ENCODE measurements at places on chromosomes 4 and X. TPM values are rescaled to one million over a fixed set of nuclear protein-coding genes. Genes with fewer than 3 reads are reported as not detected.

PLXNA3 gene
- total RNA-seq: 54.0 TPM

FAM114A1 gene
- total RNA-seq: 43.2 TPM

HERC6 gene
- 10.1 TPM for total RNA-seq

WDR17 gene
- total RNA-seq: 5.5 TPM

L1CAM gene
- 3.8 TPM for total RNA-seq

USP27X gene
- total RNA-seq: 2.4 TPM

TBC1D9 gene
- total RNA-seq: 64.3 TPM

SH3RF1 gene
- 33.2 TPM for total RNA-seq

NKX3-2 gene
- not detected for total RNA-seq

PARM1 gene
- total RNA-seq: 134 TPM

DNA sequence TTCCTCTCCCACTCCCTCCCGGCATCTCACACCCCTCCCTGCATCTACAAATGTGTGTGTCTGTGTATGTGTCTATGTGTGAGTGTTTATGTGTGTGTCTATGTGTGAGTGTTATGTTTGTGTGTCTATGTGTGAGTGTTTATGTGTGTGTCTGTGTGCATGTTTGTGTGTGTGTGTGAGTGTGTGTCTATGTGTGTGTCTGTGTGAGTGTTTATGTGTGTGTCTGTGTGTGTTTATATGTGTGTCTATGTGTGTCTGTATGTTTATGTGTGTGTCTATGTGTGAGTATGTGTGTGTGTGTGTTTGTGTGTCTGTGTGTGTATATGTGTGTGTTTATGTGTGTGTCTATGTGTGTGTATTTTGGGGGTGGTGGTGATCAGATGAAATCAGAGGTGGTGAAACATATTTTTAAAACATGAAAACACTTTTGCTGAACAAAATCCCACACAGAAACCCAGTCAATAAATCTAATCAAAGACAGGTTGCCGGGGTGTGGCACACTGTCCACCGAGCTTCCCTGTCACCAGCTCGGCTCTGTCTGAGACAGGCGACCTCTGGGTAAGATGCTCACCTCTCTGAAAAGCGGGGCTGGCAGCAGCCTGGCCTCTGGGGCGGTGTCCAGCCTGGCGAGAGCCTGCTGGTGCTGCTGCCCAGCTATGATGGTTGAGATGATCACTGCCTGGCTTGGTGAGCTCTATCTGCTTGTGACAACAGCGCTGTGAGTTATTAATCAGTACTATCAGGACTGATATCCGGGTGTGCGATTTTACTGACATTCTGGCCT, 186.7 kb upstream of the PSAPL1 start:
- DNase-seq: no peak

DNA sequence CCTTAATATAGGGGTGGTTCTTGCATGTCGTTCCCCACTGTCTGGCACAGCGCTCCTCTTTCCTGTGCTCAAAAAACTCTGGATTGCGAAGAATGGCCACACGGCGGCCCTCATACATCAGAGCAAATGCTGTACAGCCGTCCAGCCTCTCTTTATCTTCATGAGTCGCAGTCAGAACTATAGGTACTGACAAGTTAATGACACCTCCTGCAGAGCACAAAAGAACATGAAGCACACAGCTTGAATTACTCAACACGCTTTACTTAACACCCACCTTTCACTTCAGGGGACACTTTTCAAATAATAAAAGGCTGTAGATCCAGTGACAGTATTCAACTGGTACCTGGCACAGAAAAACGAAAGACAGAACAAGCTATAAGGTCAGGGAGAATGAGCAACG, 65.3 kb downstream of the PAPSS1 start:
- no peak for DNase-seq

- no peak for DNase-seq
These were observed 47.9 kb upstream of the QRFPR start for GRCh38 chr4:121428721-121429120.

- DNase-seq: no peak
These were observed 1.2 kb upstream of the HSD17B11 start for GRCh38 chr4:87392183-87392582.

GRCh38 chr4:2652415-2653160, 103.5 kb downstream of the TNIP2 start:
- DNase-seq: peak; percentile 22

DNA sequence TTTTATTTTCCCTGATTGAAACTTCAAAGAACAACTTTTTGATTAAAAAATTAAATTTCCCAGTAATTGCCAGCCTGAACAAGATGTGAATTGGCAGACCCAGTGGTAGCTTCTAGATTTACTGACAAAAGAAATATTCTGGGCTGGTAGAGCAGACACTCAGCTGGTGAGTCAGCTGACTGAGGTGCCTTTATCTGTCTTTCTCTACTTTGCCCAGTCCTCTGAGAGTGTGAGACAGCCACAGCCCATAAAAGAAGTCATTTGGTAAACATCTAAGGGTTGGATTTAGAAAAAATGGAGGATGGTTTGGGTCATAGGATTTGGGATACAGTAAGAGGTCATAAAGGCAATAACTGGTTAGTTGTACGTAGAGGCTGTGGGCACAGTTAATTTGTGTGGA, 54.5 kb downstream of the CCSER1 start:
- no peak for DNase-seq

DNA sequence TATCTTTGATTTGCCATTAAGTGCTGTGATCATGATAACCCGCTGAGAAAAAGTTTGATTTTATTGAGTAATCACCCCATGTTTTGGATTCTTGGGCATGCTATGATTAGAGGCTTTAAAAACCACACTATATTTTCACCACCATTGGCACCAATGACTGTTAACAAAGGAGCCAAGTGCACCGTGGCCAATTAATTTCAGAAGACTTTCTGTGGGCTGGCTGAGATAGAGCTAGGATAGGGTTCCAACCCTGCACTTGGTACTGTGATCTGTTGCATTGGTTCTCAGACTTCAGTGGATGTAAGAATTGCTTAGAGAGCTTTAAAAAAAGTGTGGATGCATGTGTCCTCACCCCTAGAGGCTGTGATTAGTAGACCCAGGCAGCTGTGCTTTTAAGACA, 32.4 kb downstream of the OCRL start:
- no peak for DNase-seq

GRCh38 chr4:123386609-123387008, 10.0 kb upstream of the SPRY1 start:
- DNase-seq: no peak

DNA sequence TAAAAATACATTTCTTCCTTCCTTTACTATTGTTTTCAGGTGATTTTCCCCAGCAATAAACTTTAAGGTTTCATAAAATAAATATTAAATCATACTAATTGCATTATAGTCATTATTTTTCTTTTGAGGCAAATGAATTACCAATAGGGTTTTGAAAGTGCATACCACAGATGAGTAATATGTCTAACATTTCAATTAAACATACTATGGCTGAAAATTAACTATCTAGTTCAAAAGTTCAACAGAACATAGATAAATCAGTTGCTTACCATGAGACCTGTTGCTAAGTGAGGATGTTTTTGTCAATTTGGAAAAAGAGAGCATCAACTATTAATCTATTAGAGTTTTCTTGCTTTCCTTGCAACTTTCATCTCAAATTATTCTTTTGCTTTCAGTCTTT, 35.0 kb downstream of the NPY5R start:
- DNase-seq: no peak

DNA sequence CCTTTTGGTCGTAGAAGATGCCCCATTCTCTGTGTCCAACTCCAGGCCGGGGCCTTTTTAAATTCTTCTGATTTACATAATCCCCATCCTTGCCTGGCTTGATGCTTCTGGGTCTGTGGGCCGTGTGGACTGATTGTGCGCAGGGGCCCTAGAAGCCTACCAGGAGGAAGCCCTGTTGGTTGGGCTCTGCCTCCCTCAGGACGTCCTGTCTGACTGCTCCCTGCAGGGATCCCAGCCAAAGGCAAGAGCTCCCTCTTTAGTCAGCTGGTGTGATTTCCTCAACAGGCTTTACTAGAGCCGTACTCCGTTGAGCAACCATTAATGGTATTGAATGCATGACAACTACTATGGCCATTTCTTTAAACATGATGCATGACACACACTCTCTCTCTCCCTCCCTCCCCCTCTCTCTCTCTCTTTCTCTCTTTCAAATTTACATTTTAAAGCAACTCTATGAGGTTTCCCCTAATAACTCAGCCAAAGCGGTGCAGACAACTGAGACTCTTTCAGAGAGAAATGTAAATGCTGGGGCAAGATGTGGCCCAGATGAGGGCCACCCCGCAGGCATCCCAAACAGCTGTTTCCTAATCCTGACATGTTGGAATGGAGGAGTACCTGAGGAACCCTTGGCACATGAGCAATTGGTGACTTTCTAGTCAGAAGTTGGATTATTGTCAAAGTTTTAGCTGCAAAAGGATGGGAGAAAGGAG, 117.3 kb downstream of the DRD5 start:
- no peak for DNase-seq

GRCh38 chr4:113684534-113685091, 76.9 kb downstream of the CAMK2D start:
- DNase-seq: peak; percentile 55

- no peak for DNase-seq
These were observed 97.4 kb upstream of the S100G start for GRCh38 chrX:16552546-16552945.

GRCh38 chr4:39978378-39978775, 666 bp upstream of the PDS5A start:
- no peak for DNase-seq

DNA sequence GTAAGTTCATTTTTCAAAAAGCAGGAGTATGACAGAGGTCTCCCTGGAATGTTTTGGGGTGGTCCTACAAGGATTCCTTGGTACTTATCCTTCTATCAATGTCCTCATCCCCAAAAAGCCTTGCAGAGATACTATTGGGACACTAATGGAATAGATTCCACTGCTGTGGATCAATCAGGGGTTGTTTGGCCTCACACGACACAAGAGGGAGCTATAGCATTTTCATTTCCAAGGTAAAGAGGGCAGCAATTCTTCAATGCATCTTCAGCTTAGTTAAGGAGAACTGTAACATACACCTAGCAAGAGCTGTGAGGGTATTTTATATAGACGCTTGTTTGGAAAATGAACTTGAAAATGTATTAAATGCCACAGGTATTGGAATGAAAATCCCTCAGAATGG, 50.9 kb downstream of the USP26 start:
- no peak for DNase-seq
